CD4-positive, alpha-beta T cell (primary cell): ENCODE measurements at places on chromosomes 5 and 9.

- no peak for DNase-seq
Measured at GRCh38 chr5:151014680-151015343, 5.6 kb upstream of the GPX3 start.

DNA sequence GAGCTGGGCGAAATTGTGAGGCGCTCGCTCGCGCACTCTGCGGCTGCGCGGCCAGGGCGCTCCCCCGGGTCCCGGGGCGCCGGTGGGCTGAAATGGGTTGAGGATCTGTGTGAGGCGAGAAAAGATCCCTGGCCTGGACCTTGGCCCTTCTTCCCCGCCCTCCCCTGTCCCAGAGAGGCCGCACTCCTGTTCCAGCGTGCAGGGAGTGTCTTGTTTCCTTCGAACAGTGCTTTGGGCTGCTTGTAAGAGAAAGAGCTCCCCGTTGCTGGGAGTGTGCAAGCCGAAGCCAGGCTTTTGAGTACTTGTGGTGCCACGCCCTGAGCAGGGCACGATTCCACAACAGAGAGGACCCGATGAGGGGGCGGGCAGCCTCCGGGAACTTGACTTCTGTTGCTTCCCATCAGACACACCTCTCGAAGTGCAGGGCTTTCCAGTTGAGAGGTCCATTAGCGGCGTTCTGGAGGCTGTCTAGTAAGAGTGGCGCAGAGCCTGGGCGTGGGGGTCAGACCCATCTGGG lies 535 bp downstream of the DOLPP1 start:
- DNase-seq, result no peak

- no peak for DNase-seq
Measured at GRCh38 chr9:134695144-134695543, 53.5 kb downstream of the COL5A1 start.

- DNase-seq, result no peak
Measured at GRCh38 chr9:70475211-70475610, 60.8 kb upstream of the KLF9 start.

- no peak for DNase-seq
Measured at GRCh38 chr9:20224756-20225155, 397.5 kb downstream of the MLLT3 start.

- no peak for DNase-seq
Measured at GRCh38 chr5:23631302-23632045, 124.1 kb downstream of the PRDM9 start.

- DNase-seq, result no peak
Measured at GRCh38 chr5:12570688-12571087, 666.4 kb upstream of the CTNND2 start.

DNA sequence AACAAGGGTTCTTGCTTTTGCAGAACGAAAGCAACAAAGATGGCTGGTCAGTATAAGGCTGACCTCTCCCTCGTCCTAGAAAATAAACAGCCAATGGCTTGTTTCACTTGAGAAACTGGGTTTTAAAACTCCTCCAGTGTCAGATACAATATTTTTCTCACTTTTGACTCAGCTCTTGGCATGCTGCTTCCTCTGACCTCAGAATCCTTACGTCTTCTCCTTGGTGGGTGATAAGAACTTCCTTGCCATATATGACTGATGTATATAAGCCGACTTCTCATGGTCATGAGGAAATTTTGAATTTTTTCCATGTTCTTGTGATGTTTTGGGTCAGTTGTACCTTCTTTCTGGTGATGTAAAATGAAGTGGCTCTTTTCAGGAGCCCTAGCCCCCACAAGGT lies 3.8 kb downstream of the ZNF618 start:
- DNase-seq, result no peak

DNA sequence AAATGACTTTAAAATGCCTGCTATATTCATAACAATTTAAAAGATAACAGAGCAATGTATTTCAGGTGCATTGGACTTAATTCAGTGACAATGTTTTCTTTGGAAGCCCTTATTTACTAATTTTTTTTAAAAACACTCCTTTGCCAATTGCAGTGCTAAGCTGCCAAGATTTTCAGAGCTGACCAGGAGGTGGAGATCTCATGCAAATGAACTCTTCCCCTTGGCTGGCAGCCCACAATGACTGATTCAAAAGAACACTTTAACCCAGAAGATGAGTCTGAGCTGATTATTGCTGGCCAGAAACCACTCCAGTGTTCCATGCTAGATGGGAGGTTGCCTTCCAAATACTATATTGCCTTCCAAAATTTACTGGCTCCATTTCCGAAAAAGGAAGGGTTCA lies 128.3 kb upstream of the CCNH start:
- DNase-seq, result no peak

- DNase-seq, result no peak
Measured at GRCh38 chr5:43412156-43412555, at the start of gene CCL28. TSS of gene CCL28 (minus strand) at chr5:43412391. CDS start at chr5:43412316, 75 bp downstream.

DNA sequence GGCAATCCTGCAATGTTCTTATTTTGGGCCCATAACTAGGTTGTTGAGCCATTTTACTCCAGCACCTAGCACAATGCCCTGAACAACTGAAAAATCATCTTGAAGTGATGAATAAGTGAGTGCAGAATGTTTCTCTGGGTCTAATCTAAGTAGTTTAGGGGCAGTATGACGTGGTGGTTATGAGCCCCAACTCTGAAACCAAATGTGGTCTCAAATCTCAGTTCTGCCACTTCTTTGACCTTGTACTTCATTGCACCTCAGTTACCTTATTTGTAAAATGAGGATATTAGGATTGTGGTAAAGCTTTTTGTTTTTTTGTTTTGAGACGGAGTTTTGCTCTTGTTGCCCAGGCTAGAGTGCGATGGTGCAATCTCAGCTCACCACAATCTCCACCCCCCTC lies 80.9 kb upstream of the SNX2 start:
- no peak for DNase-seq

DNA sequence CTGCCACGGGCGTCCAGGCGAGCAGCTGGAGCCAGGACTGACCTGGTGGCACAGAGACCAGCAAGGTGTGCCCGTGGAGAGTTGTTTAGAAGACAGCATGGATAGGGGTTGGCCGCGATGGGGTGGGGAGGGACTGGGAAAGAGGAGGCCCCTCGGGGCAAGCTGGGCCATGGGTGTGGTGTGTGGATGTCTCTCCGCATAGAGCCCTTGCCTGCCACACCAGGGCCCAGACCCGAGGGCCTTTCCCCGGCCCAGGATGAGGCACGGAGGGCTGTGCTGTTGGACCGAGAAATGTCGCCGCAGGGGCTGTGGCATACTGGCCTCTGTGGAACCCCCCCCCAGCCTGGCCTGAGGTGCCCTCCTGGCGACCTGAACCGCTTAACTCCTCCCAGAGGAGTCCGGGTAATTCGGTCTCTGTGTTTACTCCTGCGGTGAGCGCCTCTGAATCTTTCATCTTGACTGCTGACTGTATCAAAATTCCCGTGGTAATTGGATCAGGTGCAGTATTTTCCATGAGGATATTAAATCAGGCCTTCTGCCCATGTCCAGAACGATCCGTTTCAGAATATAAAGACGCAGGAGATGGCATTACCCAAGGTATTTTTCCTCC lies 22.5 kb upstream of the LAMC3 start:
- no peak for DNase-seq

GRCh38 chr5:87394411-87395165 lies 18.1 kb downstream of the CCNH start:
- DNase-seq, result no peak

DNA sequence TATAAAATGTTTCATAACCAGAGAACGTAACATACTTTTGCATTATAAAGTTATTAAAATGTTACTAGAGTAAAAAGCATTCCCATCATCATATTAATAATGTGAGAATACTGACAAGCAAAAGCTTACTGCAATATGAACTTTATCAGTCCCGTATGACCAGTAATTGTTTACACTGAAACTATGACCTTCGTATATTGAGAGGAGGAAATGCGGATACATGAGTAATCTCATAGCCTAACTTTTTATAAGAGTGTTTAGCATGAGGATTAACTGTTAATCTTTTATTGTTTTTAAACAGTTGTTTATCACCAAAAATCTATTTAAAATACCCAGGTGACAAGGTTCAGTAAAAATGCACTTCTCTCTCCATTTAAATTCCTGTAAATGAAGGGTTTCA lies 272.4 kb downstream of the SLF1 start:
- DNase-seq, result no peak

GRCh38 chr5:149356391-149356790 lies 1.5 kb upstream of the PCYOX1L start:
- DNase-seq, result no peak

GRCh38 chr5:56656846-56657726 lies 158.3 kb upstream of the MAP3K1 start:
- no peak for DNase-seq

DNA sequence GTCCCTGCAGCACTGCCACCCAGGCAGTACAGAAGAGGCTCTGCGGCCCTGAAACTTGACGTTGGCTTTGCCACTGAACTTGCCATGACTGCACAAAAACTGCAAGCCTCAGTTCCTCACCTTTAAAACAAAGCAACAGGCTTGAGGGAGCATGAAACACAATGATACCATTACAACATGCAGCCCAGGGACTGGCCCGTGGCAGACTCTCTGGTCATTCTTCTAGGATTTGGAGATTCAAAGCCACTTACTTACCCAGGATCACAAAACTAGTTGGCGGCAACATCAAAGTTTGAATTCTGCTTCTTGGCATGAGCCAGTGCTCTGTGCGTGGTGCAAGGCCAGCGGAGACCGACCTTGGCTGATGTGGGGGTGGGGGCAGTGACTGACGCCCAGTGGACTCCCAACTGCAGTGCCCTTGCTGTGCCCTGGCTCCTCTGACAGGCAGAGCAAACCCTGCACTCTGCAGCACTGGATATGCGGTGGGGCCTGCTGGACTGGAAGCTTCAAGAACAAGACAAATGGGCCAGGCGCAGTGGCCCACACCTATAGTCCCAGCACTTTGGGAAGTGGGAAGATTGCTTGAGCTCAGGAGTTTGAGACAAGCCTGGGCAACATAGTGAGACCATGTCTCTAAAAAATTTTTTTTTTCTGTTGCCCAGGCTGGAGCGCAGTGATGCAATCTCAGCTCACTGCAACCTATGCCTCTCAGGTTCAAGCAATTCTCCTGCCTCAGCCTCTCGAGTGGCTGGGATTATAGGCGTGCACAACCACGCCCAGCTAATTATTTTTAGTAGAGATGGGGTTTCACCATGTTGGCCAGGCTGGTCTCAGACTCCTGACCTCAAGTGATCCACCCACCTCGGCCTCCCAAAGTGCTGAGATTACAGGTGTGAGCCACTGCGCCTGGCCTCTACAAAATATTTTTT lies 18.9 kb downstream of the SQSTM1 start:
- no peak for DNase-seq

- no peak for DNase-seq
Measured at GRCh38 chr9:77598524-77598923, 49.6 kb downstream of the GNA14 start.

DNA sequence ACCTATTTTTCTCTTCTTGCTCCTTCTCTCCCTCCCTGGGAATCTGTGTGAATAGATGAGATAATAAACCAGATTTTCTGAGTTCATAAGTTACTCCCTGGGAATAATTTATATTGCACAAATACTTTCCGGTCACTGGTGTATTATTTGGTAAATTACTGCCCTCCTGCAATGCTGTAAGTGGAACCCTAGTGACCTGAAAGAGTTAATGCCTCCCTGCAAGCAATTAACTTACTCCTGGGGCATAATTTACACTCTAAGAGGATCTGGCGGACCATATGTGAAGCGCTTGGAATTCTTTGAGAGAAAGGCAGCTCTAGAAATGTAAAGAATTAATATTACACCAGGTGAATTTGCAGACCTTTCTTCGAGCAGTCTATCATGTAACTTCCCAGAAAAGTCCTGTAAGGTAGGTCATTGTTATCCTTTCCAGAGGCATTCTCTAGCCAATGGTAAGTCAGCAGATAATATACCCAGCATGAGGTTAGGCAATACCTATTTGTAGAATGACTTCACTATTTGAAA lies 7.0 kb upstream of the GDNF start:
- no peak for DNase-seq

GRCh38 chr9:86946201-86947145 lies 833 bp downstream of the GAS1 start:
- DNase-seq, result peak; percentile 40

DNA sequence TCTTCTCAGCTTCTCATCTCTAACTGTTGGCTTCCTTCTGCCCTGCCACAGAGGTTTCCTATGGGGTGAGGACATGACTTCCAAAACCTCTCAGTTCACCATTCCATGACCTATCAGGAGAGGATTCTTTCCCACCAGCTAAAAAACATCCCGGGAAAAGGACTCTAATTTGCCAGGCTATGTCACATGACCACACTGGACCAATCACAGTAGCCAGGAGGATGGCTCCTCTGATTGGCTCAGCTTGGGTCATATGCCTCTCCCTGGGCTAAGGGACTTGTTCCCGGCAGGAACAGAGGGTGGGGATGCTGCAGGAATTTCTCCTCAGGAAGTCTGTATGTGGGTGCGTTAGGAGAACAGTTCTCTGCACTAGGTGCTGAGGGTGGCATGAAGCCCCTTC lies 40.3 kb upstream of the XPA start:
- no peak for DNase-seq

DNA sequence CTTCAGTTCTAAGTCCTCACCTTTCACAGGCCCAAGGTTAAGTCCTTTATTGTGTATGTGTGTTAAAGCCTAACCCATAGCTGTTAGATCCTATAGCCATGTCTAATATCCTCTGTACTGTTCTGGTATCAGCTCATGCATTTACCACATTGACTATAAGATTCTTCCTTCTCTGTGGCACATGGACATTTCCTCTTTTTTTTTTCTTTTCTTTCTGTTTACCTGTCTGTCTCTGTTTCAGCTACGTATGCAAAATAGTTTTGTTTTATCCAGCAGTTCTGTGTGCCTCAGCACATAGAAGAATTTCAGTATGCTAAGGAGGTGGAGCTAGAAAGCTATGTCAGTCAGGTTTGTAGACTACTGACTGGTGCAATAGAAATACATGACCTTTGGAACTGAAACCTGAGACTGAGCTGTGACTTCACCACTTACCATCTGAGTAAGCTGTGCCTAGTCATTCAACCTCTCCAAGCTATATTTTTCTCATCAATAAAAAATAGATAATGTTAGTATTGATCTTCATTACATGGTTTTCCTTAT lies 155.6 kb upstream of the VLDLR start:
- no peak for DNase-seq

- no peak for DNase-seq
Measured at GRCh38 chr9:121210536-121210935, 8.9 kb upstream of the RAB14 start.

DNA sequence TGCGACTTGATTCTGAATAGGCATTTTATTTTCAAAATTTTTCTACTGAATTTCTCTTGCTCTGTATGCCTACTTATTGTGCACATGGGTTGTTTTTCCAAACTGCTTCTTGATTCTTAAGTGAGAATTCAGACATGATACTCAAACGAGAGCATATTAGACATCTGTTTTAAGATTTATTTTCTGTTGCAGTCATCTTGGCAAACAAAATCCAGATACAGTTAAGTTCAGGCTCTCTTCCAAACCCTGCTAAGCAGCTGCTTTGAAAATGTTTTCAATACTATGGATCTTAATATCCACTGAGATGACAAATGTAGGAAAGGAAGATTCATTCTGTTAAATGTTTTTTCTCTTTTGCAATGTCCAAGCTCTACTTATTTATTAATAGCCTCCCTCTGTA lies 4.5 kb downstream of the TMEM215 start:
- DNase-seq, result no peak

DNA sequence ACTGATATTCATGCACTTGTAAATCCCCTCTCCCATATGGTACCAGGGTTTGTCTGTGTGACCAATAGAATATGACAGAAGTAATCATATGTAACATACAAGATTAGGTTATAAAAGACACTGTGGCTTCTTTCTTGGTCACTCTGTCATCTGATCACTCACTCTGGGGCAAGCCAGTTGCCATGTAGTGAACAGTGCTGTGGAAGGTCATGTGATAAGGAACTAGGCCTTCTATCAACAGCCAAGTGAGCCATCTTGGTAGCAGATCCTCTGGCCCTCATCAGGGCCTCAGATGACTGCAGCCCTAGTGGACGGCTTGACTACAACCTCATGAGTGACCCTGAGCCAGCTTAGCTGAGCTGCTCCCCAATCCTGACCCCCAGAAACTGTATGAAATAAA lies 30.0 kb upstream of the MATR3 start:
- no peak for DNase-seq
